Smooth muscle cell of trachea (primary cell): ENCODE measurements at places on chromosomes 2 and 18. TPM values are rescaled to one million over a fixed set of nuclear protein-coding genes. Genes with fewer than 3 reads are reported as not detected.

ALPP gene
- total RNA-seq: under 0.01 TPM in 1 of 2 replicates, not detected in the other

CENPO gene
- total RNA-seq: 5.6 and 25.9 TPM in 2 replicates

MAPRE3 gene
- 5.8 and 8.1 TPM in 2 replicates for total RNA-seq

SERPINB5 gene
- total RNA-seq: 0.29 TPM in 1 of 2 replicates, not detected in the other

SLC39A10 gene
- 66.8 and 77.4 TPM in 2 replicates for total RNA-seq

NEMP2 gene
- total RNA-seq: 3.1 and 3.3 TPM in 2 replicates

LRP1B gene
- not detected in 2 replicates for total RNA-seq

PTH2R gene
- total RNA-seq: not detected in 2 replicates

SF3B1 gene
- total RNA-seq: 180 and 289 TPM in 2 replicates

CDH7 gene
- not detected in 2 replicates for total RNA-seq

SCN9A gene
- 20.5 and 40.9 TPM in 2 replicates for total RNA-seq

HOXD12 gene
- total RNA-seq: not detected in 2 replicates

GMCL1 gene
- 5.5 and 6.8 TPM in 2 replicates for total RNA-seq

AQP12B gene
- total RNA-seq: 0.17 TPM in 1 of 2 replicates, not detected in the other

LIMS2 gene
- 0.44 and 2.3 TPM in 2 replicates for total RNA-seq
